ENCODE measurements at places on chromosomes 2 and 18. TPM values are rescaled to one million over a fixed set of nuclear protein-coding genes. Genes with fewer than 3 reads are reported as not detected.

Gene TRIM54
- total RNA-seq = 0.24 TPM

Gene RBM43
- total RNA-seq = 3.6 TPM

Gene MREG
- total RNA-seq = 0.32 TPM

Gene SATB2
- 7.3 TPM for total RNA-seq

Gene TACR1
- not detected for total RNA-seq

Gene DLGAP1
- total RNA-seq = under 0.01 TPM

Gene SLC19A3
- 1.0 TPM for total RNA-seq

Gene DSG2
- 28.7 TPM for total RNA-seq

Measured in epithelial cell of alveolus of lung (primary cell).